ENCODE measurements at places on chromosomes 3 and 15.

GRCh38 chr3:168341192-168341815, 245.6 kb upstream of the GOLIM4 start:
- no peak for DNase-seq

- DNase-seq = no peak
These were observed 2.9 kb downstream of the SCN5A start for GRCh38 chr3:38646630-38647029.

- no peak for DNase-seq
These were observed 6.4 kb upstream of the ANKDD1A start for GRCh38 chr15:64905119-64905831.

- no peak for DNase-seq
These were observed 52.5 kb upstream of the AMOTL2 start for GRCh38 chr3:134426660-134427181.

DNA sequence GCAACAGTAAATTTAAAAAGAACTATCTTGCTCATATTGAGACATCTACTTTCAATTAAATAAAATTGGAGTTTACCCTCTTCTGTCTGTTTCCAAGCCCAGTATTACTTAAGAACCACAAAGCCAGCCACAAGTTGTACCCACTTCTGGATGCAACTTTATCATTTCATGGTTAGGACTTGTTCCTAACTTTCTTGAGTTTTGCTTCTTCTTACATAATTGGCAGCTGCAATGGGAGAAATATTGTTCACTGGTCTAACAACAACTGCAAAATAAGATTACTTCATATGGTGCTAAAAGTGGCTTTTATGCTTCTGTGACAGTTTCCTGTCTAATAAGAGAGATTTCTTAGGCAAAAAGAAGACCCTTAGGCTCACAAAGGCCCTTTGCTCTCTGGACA, 240.6 kb downstream of the OTOL1 start:
- no peak for DNase-seq

GRCh38 chr3:188635258-188636042, 481.5 kb downstream of the LPP start:
- DNase-seq = no peak

DNA sequence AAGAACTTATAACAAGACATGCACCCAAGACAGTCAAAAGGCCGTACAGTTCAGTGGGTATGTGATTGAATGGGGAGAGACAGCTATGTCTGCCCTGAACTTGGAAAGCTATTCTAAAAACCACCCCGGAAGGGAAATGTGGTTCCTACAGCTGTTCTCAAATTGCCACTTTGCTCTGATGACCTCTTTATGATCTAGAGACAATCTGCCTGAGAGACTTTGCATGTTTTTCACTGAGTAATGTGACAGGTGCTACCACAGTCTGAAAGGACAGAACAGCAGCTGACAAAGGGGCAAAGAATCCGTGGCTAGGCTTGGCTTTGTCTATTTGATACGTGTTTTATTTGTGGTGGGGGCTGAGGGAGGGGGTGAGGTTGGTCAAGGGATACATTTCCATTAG, 148.3 kb upstream of the NPHP3 start:
- peak; percentile 80 for DNase-seq

- no peak for DNase-seq
These were observed 218.1 kb downstream of the OSBPL10 start for GRCh38 chr3:31762888-31763351.

GRCh38 chr15:25784876-25785640, 78.1 kb downstream of the ATP10A start:
- DNase-seq = no peak

DNA sequence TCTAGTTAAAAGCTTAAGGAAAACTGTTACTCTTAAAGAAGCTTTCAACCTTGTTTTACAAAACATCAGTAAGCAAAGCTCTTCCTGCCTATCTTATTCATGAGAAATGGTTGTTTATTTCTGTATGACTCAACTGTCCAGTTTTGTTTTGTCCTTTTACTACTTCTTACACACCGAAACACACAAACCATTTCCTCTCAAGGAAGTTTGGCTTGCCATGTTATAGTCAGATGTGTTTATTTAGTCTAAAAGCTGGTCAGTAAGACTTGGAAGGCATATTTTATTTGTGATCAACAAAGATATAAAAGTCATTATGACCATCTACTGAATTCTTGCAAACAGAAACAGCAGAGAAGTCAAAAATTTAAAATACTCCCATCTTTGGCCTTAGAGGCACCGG, 53.2 kb upstream of the RBSN start:
- no peak for DNase-seq

DNA sequence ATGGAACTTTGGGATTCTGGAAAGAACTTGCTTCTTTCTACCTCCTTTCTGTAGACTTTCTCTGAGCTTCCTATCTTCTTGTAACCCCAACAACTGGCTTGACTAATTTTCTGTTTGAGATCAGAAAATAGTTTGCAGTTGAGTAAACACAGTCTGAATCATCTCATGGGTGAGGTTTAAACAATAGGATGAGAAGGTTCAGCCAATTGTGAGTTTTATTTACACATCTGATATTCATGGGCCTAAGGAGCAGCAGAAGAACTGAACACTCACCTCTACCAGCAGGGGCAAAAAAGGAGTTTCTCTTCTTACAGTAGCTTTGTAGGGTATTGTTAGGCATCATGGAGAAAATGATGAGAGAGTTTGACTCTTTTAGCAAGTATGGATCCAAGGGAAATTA, 54.2 kb downstream of the DTWD1 start:
- DNase-seq = no peak

DNA sequence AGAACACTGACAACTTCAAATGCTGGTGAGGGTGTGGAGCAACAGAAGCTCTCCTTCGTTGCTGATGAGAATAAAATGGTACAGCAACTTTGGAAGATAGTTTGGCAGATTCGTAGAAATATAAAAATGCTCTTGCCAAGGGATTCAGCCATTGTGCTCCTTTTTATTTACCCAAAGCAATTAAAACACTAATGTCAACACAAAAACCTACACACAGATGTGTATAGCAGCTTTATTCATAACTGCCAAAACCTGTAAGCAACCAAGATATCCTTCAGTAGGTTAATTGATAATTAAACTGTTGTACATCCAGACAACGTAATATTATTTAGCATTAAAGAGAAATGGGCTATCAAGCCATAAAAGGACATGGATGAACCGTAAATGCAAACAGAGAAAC, 37.8 kb upstream of the LSAMP start:
- DNase-seq = no peak

DNA sequence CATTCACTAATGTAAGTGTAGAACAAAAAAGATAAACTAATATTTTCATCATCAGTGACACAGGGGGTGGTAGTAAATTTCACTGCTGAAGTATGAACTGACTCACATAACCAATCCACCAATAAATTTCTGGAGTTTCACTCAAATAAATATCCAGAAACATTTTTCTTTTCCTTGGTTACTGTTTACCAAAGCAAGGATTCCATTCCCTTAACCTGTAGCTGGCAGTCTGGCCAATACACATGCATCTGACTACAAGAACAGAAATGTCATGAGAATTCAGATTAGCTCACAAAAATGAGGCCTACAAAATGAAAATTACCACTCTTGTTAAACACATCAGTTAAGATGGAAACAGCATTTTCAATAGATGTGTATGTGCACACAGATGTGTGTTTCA, 80.3 kb downstream of the STAG1 start:
- no peak for DNase-seq

GRCh38 chr3:172153335-172153861, 114.0 kb downstream of the FNDC3B start:
- DNase-seq = no peak

GRCh38 chr3:64224826-64225610, at the start of gene PRICKLE2:
PRICKLE2 (minus strand) TSS chr3:64225466; CDS start chr3:64198927, 26,539 bp downstream.
- DNase-seq = no peak

DNA sequence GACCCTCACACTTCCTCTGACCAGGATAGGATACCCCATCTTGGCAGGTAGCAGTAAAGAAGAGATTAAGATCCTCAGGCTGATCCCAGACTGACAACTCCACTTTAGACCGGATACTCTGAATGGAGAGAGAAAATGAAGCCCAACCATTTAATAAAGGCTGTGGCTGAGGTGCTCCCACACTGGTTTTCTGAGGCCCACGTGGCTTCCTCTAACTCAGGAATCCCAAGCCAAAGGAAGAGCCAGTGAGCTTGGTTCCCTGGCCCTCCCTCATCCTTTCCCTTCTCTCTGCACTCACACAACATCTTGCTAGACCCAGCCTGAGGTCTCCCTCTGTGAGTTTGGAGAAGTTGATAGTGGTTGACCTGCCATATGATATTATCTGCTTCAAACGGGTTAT, 78.1 kb downstream of the ITGB5 start:
- no peak for DNase-seq

DNA sequence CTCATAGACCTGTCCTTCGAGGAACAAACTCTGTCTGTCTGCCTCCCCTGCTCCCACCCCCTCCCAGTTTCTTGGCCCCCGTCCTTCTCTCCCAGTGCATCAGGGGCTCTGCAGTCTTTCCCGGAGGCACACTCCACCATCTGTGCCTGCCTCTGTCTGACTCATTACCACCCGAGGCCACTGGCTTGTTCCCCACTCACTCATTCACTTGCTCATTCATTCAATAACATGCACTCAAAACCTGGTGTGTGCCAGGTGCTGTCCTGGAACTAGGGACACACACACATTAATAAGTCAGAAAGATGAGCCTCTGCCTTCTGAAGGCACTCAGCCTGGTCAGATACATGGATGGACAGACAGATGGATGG, 12.4 kb downstream of the AMIGO3 start:
- DNase-seq = no peak

GRCh38 chr3:49563040-49563578, 8.8 kb downstream of the BSN start:
- DNase-seq = no peak

DNA sequence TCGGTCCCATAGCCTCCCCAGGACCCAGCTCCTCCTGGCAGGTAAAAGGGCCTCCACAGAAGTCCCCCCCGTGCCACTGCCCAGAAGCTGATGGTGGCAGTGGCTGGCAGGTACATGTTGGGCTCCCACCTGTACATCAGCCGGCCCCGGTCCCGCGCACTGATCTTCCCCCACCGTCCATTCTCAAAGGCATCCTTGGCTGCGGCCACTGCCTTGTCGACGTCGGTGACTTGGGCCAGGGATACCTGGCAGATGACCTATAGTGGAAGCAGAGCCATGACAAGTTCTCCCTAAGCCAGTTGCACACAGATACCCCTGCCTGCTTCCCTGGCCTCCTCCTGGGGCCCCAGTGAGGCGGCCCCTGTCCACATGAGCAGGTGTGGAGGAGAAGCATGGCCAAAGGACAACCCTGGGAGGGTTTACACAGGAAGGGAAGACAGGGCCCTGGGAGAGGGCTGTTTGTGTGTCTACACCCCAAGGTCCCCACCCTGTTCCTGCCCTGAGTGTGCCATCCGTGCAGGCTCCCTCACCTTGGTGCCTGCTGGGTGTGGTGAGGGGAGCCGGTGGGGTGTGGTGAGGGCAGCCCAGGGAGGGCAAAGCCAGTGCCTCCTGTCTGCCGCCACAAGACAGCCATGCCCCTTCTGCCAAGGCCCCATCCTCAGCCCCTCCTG, 44.8 kb downstream of the ALDH1L1 start:
- no peak for DNase-seq

GRCh38 chr3:64599651-64600050, 88.1 kb downstream of the ADAMTS9 start:
- DNase-seq = no peak

DNA sequence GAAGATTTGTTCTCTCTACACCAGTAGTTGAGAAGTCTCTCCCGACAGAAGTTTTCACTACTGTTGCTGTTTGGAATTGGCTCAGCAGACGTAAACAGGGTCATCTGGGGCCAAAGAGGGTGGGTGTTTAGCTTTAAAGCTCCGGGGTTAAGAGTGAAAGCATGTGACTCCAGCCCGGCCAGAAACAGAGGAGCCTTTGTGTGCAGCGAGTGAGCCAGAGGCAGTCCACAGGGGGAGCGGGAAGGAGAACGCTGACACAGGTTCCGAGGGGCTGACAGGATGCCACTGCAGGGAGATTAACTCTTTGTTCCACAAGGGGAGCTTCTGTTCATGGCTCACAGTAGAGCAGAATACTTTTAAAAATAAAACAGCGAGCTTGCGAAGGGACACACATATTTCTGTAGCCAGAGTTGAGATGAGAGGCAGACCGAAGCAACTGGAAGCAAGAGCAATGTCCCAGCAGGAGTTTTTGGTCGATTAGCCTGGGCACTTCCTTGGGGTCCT, 26.9 kb downstream of the BMF start:
- no peak for DNase-seq

- no peak for DNase-seq
These were observed 316.8 kb downstream of the PLCL2 start for GRCh38 chr3:17201538-17201937.

DNA sequence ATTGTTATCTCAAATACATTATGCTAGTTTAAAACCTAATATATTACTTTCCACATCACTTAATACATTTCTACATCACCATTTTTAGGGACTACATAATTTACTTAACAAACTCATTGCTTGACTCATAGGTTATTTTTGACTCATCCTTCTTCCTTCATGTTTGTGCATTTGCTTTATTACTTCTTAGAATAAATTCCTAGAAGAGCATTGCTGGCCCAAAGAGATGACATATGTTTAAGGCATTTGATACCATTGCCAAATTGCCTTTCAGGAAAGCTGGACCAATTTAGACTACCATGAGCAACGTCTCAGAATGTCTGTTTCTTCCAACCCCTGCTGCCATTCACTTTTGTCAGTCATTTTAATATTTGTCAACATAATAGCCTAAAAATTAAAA, 905.8 kb downstream of the IGSF11 start:
- DNase-seq = no peak

DNA sequence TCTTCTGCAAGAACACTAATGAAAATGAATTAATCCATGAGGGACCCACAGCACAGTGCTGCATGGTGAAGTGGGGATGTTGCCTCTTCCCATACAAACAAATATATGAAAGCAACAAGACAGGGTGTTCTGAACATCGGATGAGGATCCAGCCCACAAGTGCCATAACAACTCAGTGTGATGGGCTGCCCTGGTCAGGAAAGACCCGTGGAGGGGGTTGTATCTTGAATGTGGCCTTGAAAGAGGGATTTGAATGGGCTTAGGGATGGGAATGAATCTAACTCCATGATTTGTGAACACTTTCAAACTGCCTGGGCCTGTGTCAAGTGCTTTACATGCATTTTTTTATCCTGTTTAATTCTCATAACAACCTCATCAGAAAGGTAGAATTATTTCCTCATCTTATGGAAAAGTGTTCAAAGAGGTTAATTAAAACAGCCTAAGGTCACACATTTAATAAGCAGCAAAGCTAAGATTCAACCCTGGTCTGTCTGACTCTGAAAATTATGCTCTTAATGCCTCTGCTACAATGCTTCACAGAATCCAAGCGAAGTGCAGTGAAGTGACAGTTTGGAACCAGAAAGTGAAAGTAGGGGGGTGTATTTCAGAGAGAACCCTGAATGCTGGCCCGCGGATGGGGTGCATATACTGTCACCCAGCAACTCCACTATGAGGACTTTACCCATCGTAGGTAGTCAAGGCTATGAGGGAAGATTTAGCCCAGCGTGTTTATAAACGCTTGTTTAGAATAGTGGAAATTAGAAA, 65.6 kb upstream of the HEG1 start:
- DNase-seq = no peak
